ENCODE measurements at places on chromosomes 2 and 18. TPM values are rescaled to one million over a fixed set of nuclear protein-coding genes. Genes with fewer than 3 reads are reported as not detected.

- H3K36me3 ChIP-seq: peaks cover 68% of the 10 kb centered on the region
- no peaks in the 10 kb centered on the region for H3K27me3 ChIP-seq
- H3K27ac ChIP-seq: no peak overlapping the region
- no peak for DNase-seq
These were observed 113.0 kb downstream of the PIK3C3 start for GRCh38 chr18:42068030-42068429.

- H3K27me3 ChIP-seq: no peaks in the 10 kb centered on the region
- DNase-seq: no peak
- no peaks in the 10 kb centered on the region for H3K4me1 ChIP-seq
These were observed 95.2 kb upstream of the SPRED2 start for GRCh38 chr2:65527451-65528240.

The RPIA gene
- total RNA-seq: 7.5 TPM

DNA sequence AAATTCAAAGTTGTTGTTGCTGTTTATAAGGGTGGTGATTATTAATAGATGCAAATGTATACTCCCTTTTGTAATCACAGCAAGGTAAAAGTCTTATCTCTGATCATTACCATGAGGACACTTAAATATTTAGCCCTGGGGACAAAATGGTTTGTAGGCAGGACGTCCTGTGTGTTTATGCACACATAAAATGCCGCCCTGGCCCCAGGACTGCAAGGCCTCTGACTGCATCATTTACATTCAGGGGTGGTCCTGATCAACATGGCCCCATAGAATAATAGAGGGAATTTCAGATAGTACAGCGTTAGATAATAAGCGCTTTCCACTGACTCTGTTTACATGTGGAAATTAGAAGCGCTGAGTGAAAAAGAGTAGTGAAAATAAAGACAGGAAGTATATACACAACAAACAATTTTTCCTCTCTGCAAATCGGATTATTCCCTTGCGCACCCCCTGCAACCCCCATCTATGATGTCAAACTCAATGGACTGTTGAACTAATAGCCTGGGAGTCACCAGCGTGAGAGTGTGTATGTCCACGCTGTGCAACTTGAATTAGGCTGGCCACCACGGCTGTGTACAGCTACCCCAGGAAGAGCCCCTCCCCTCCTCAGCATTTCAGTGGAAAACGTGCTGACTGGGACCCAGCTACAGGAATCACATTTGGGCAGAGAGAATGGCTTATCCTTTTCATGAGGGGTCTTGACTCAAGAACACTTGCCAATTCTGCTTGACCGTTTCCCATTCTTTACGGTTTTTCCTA, 291.5 kb downstream of the SOX11 start:
- H3K4me1 ChIP-seq: peaks cover 10% of the 10 kb centered on the region
- H3K4me3 ChIP-seq: no peak overlapping the region
- H3K27me3 ChIP-seq: no peaks in the 10 kb centered on the region
- no peaks in the 10 kb centered on the region for H3K36me3 ChIP-seq

GRCh38 chr2:113266431-113266830, 12.3 kb downstream of the PAX8 start:
- H3K27ac ChIP-seq: no peak overlapping the region
- H3K4me3 ChIP-seq: no peak overlapping the region
- no peaks in the 10 kb centered on the region for H3K27me3 ChIP-seq
- no peaks in the 10 kb centered on the region for H3K36me3 ChIP-seq
- DNase-seq: no peak

The PJVK gene
- 5.8 TPM for total RNA-seq

GRCh38 chr18:9488538-9488937, 13.2 kb downstream of the RALBP1 start:
- H3K4me3 ChIP-seq: no peak overlapping the region
- DNase-seq: no peak
- H3K36me3 ChIP-seq: peaks cover 5% of the 10 kb centered on the region
- H3K27me3 ChIP-seq: no peaks in the 10 kb centered on the region
- H3K27ac ChIP-seq: no peak overlapping the region

The GDF7 gene
- 2.7 TPM for total RNA-seq

DNA sequence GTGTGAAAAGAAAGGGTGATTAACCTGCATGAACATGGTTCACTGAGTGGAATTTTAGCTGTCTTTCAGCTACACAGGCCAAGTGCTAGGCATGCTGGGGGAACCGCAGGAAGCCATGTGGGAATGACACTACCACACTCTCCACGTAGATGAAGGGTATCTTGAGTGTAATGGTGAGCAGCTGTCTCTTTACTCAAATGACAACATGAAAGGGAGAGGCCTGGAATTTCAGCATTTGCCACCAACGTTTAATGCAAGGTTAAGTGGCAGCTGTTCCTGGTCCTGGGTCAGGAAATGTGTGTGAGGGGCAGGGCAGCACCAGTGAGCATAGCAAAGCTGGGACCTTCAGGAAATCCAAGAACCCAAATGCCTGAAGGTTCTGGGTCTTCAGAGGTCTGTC, 588.4 kb downstream of the SLC4A3 start:
- DNase-seq: no peak
- H3K27me3 ChIP-seq: no peaks in the 10 kb centered on the region
- H3K4me3 ChIP-seq: no peak overlapping the region
- H3K4me1 ChIP-seq: no peaks in the 10 kb centered on the region
- H3K36me3 ChIP-seq: no peaks in the 10 kb centered on the region
- no peak overlapping the region for H3K27ac ChIP-seq

The RAMP1 gene
- total RNA-seq: 229 TPM

DNA sequence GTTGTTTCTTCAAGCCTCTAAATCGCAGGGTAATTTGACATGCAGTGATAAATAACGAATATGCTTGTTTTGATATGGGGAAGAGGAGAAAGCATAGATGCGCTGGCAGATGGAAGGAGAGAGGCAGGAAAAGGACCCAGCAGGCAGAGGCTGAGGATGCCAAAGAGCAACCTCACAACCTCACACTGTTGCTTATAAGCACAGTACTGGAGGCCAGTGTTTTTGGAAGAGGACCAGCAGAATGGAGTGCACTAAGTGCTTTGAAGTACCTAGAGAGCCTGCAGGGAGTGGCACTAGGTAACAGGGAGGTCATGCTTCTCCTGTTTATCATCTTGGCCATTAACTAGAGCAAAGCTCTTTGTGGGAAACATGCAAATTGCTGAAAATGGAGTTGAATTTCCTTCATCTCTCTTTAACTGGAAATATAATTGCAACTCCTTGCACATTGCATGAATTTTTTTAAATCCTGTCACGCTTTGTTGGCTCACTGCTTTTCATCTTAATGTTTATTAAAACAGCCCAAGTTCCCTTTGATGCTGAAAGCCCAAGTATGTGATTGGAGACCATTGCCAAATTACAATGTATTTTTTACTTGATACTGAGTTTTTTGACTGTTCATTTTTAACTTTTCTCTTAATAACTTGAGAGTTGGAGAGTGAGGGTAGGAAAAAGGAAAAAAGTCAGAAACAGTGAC, 236.4 kb downstream of the LRRTM1 start:
- H3K27me3 ChIP-seq: no peaks in the 10 kb centered on the region
- DNase-seq: no peak
- H3K4me1 ChIP-seq: no peaks in the 10 kb centered on the region
- H3K36me3 ChIP-seq: no peaks in the 10 kb centered on the region
- H3K27ac ChIP-seq: no peak overlapping the region
- no peak overlapping the region for H3K4me3 ChIP-seq

The EFHD1 gene
- total RNA-seq: 16.8 TPM

GRCh38 chr2:30149513-30149912, 2.7 kb downstream of the YPEL5 start:
- H3K27me3 ChIP-seq: no peaks in the 10 kb centered on the region
- H3K4me3 ChIP-seq: no peak overlapping the region
- H3K4me1 ChIP-seq: peaks cover 64% of the 10 kb centered on the region
- H3K27ac ChIP-seq: no peak overlapping the region
- peaks cover 33% of the 10 kb centered on the region for H3K36me3 ChIP-seq

The STEAP3 gene
- 4.6 TPM for total RNA-seq

DNA sequence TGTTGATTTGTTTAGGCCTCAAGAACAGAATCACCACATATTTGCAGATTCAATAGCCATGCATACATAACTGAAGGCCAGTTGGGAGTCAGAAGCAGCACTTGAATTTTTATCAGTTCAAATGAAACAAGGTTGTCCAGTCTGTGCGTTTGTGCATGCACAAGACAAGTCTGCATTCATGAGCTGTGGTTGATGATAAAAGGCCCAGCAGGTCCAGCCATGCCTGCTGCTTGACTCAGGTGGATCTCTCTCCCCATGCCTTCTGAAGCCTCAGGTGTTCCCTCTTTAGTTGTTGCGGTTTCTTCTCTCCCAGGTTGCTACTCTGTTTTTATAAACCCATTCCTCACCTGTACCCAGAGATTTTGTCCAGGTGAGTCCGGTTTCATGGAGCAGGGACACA, 124.5 kb downstream of the CCDC102B start:
- H3K4me3 ChIP-seq: no peak overlapping the region
- H3K4me1 ChIP-seq: no peaks in the 10 kb centered on the region
